ENCODE measurements at places on chromosomes 2 and 18.

DNA sequence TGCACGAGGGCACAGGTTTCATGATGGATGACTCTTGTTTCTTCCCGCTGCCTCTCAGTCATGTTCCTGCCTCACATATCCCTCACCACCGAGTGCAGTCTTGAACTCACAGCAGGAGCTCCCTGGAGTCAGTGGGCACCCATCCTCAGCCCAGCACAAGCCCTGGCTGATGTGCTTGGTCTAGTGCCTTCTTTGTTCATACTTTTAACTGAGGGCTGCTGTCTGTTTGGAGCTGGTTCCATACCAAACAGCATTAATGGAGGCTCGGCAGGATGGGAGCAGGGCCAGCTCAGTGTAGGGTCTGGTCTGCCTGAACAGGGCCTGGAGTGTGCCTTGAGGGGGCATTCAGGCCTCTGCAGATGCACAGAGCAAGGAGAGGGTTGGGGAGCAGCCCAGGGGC, 54.5 kb upstream of the GLI2 start:
- DNase-seq: no peak

DNA sequence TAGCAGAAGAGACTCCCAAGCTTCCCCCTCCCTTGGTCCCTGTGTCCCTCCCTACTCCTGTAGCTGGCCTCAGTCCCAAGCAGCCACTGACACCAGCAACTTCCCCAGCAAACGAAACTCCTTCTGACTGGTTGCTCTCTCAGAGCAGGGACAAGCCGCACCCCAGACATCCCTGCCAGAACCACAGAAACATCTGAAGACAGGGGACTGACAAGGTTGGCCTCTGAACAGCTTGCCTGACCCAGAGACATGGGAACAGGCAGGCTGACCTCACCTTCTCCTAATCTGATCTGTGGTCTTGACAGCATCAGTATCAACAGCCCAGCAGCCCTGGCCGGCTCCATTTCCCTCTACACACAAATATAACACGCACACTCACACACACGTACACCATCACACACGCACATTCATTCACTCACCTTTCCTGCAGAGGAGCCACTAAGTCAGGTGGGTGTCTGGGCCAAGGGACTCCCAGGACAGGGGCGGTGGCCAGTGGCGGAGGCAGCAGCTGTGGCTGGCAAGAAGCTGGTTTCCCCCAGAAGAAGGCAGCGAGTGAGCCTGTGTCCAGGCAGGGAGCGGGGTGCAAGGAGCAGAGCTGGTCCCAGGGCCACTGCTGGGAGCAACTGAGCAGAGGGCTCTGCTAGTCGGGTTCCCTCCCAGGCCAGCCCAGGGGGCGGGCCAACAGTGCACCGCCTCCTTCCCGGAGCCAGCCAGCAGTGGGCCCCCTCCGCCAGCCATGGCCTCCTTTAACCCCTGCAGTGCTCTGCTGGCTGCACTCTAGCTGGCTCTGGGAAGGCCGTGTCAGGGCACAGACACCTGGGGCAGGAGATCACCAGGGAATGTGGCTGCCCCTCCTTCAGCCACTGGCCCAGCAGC, 59.1 kb downstream of the TNS1 start:
- no peak for DNase-seq

DNA sequence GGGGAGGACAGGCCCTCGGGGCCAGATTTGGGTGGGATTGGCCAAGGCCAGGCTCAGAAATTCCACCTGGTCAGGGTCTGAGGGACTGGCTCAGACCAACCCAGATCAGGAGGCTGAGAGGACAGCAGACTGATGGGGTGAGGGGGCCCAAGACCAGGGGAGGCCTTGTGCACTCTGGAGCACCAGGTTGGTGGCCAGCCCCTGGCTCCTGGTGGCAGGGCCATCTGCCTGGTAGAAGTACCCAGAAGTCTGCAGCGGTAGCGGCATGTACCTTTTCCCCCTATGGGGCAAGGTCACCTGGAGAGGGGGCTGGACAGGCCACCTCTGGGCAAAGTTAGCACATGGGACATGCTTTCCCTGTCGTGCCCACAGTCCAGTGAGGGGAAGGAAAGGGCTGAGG, 21.2 kb upstream of the ODC1 start:
- no peak for DNase-seq

GRCh38 chr2:3596901-3597417, 2.0 kb downstream of the COLEC11 start:
- no peak for DNase-seq

DNA sequence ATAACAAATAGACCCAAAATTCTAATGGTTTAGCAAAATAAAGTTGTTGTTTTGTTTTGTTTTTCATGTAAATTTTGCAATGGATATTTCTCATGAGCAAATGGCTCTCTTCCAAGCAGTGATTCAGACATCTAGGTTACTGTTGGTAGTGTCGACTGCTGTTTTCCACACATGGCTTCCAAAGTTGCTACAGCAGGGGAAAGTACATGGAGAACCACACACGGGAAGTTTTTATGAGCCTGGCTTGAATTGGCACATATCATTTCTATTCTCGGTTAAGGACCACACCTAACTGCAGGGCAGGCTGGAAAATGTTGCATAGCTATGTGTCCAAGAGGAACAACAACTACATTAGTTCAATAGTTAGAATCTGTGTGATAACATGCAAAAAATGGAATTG, 262.1 kb downstream of the GALNT13 start:
- no peak for DNase-seq

GRCh38 chr2:74014813-74015212, 30.1 kb downstream of the TET3 start:
- DNase-seq: no peak

DNA sequence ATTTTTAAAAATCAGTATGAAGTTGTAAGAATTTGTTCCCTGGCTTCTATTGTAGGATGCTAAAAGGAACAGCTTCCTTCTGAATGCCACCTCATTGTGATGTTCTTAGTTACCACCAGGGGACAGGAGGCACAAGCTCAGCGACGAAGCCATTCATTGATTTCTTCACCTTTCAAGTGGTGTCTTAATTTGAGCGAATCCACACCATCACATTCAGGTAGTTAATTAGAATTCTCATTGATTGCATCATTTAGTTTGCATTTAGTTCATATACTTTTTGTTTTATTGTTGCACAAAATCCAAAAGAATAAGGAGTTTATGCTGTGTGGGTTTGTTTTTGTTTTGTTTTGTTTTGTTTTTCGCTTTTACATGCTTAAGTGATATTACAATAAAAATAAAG, 23.1 kb downstream of the CYP27C1 start:
- DNase-seq: no peak

DNA sequence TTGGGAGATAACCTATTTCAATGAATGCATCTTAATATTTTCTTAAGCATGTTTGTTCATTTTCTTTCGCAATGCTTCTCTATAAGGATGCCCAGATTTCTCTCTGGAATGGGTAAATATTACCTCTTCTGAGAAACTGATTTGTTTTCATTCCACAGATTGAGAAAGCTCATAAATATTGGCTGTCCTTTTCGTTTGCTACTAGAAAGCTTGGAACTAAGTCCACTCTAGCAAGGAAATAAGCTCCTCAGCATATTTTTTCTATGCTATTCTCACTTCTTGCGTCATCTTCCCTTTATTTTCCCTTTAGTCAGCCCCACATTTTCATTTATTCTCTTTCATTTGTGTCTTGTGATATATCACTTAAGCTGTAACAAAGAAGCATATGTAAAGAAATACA, 76.3 kb downstream of the ANTXR1 start:
- DNase-seq: no peak

- no peak for DNase-seq
Measured at GRCh38 chr2:126370201-126370600, 285.8 kb upstream of the GYPC start.

DNA sequence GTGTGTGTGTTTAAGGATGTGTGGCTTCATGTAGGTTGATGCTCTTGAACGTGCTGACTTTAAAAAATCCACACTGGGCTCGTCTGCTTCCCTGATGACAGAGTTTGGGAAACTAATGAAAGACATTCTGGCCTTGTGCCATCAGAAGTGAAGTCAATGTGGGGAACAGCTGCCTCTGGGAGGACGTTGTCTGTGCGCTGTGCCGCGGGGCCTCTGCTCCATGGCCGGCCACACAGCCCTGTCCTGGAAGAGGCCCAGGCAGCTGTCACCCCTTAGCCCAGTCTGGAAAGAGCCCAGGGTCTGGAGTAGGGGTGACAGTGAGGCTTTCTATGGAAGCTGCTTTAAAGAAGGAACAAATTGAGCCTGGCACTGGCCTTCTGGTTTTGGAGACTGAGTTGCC, 155.8 kb downstream of the SH3RF3 start:
- DNase-seq: no peak

- DNase-seq: no peak
Measured at GRCh38 chr18:33444709-33445108, 4.2 kb upstream of the CCDC178 start.

DNA sequence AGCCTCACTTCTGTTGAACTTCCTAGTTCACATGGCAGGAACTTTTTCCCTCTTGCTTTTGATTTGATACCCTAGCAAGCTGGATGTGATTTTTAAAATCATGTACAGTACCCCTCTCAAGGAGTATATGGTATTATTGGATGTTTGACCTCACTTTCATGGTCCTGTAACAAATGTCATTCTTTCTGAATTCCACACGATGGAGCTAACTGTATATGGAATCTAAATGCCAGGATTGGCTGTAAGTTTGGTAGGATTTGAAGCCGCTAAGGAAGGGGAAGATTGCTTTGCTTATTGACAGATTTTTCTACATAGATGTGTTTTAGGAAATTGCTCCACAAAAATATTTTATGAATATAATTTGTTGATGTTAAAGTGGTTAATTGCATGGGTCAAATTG, 18.3 kb downstream of the MAIP1 start:
- DNase-seq: no peak

GRCh38 chr2:229627728-229628127, 86.6 kb downstream of the DNER start:
- DNase-seq: no peak

Measured in GM19239 (cell line).